ENCODE measurements at places on chromosomes 2 and 18.

- no peak for DNase-seq
Measured at GRCh38 chr2:187208199-187208785, 239.8 kb downstream of the CALCRL start.

DNA sequence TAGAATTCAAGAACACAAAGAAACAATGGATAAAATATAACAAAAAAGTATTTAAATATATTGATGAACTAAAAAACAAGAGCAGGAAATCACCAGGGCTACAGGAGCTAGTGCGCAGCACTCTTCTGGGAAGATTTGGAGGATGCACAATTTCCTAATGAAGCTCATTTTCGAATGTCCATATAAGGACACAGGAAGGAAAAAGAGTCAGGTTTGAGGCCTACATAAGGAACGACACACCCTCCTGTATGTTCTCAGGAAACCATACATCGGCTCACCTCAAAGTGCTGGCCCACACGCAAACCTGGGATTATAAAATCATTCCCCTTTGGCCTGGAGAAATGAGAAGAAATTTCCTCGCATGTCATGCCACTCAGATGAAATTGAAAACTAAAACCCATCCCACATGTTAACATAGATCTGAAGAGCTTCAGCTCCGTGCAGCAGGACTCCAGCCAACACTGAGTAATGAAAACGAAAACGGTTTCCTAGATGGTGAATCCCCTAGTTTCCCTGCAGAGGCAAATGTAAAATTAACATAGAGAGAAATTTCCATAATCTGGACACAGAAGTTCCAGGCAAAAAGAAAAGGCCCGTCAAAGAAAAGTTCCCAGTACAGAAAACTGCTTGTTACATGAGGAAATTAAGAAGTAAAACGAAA, 825.8 kb downstream of the SOCS6 start:
- no peak for DNase-seq

GRCh38 chr2:2879071-2879470, 498.5 kb downstream of the EIPR1 start:
- no peak for DNase-seq

GRCh38 chr2:217105733-217106649, 246.1 kb upstream of the TNP1 start:
- DNase-seq = no peak

DNA sequence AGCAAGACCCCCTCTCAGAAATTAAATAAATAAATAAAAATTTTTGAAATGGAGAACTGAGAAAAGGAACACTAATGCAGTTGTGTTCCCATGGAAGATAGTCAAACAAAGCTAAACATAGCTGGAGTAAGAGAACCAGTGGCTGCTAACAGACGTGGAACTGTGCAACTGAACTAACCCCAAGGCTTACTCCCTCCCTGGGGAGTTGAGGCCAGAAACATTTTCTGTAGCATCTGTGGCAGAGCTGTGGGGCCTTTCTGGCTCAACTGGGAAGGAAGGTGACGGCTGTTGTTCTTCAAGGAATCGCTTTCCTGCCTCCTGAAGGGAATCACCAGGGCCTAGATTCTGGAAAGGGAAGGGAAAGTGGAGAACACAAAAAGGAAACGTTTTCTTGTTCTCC, 53.9 kb upstream of the B3GNT2 start:
- no peak for DNase-seq

DNA sequence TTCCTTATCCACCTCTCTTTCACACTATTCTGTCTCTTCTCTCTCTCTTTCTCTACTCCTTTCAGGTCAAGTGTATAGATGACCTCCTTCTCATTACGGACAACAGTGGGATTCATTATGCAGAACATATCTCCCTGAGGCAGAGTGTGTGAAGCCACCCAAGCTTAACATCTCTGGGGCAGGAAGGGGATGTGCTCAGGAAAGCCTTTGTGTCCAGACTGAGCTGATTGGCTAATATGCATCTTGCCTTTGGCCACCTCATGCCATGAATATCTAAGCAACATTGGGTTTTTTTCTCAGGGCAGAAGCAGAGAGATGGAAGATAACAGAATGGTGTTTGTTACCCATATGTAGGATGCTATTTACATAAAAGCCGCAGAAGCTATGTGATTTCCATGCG, 211.4 kb upstream of the LRRTM1 start:
- no peak for DNase-seq

GRCh38 chr2:238023608-238024007, 37.2 kb upstream of the SCLY start:
- DNase-seq = no peak

- no peak for DNase-seq
Measured at GRCh38 chr2:164014791-164015190, 279.0 kb upstream of the FIGN start.

- DNase-seq = no peak
Measured at GRCh38 chr2:109458512-109458911, 155.3 kb downstream of the SEPTIN10 start.

DNA sequence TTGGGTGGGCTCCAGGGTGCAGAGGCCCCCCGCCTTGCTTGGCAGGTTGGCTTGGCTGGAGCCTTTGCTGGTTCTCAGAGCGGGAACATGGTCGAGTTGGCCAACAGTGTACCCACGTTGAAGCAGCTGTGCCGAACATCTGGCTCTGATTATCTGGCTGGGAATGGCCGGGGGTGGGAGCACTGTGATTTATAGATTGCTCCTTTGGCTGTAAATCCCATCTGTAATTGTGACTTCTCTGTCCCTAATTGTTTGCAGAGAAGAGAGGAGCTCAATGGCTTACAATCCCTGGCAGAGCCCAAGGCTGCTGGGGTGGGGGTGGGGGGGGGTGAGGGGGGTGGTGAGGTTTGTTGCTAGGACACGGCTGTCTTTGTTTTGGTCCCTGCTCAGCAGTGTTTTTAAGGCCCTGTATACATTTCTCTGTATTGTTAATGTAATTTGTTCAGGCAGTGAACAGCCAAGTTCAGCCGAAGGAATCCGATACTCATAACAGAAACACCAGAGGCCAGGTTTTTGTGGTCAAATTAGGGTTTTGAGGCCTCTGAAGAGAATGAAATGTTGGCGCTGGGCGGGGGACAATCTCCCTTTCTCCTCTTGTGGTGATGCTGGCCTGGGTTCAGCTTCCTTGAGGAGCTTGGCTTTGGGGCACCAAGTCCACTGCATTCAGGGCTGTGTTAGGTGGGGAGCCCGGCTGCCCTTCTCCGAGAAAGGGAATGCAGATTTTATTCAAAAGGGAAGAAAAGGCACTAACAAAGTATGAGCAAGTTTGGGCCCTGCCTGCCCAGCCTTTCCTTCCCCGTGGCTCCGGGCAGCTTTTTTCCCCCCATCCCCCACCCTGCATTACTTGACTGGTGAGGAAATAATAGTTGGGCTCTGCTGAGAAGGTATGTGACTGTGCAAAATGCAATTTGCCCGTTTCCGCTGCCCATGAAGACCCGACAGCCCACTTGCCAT, 82.5 kb downstream of the TCF7L1 start:
- no peak for DNase-seq

DNA sequence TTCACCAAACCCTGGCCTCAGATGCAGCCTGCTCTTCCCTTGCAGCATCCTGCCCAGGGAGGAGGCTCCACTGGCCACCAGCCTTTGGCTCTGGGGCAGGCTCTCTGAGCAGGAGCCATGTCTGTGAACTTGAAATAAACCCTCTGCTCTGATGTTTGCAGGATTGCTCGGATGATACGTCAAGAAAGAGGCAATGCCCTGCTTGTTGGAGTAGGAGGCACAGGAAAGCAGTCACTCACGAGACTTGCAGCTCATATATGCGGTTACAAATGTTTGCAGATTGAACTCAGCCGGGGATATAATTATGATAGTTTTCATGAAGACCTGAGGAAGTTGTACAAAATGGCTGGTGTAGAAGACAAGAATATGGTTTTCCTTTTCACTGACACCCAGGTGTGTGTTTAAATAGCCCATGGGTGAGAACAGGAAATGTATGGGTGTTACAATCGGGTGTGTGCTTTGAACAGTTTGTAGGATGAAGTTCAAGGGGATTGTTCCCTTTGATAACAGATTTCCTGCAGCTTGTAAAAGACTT, 177.9 kb downstream of the DNAH6 start:
- no peak for DNase-seq

GRCh38 chr2:187719510-187719909, 165.3 kb upstream of the TFPI start:
- no peak for DNase-seq

DNA sequence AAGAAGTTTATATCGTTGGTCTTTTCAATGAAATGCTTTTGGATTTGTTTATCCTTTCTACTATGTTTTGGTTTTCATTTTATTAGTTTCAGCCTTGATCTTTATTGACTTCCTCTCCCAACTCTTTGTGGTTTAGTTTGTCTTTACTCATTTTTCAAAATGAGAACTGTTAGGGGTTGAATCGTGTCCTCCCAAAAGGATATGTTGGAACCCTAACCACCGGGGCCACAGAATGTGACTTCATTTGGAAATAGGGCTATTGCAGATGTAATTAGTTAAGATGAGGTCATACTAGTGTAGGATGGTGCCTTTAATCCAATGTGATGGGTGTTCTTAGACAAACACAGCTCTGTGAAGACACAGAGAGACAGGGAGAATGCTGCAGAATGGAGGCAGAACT, 60.4 kb upstream of the IL1R2 start:
- DNase-seq = no peak

DNA sequence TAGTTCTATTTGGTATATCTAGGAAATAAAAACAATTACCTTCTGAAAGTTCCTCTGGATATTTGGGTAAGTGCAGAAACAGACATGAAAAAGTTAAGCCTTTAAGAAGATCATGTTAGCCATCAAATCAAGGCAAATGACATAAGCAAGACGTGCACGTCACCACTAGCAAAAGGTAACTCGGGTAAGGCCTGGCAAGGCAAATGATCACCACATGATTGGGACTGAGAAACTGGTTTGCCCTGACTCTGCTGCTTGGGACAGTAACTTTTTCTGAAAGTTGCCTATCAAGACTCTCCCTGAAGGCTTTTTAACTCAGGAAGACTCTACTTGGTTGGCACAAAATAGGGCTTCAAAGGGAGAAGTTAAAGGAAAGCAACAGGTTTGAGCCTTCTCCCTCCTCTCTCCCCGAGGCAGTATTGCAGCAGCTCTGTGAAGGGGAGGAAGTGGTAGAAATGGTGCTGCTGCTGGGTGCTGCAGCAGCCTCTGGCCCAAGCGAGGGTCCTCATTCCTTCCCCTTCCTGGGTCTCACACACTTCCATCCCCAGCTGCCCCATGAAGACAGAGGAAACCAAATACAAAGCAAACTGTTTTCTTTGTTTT, 17.1 kb upstream of the TMEM237 start:
- DNase-seq = no peak

GRCh38 chr2:177255227-177255601, 9.3 kb downstream of the NFE2L2 start:
- no peak for DNase-seq

- no peak for DNase-seq
Measured at GRCh38 chr2:208010506-208010905, 14.8 kb downstream of the PLEKHM3 start.

GRCh38 chr2:180505203-180505602, 475.2 kb upstream of the UBE2E3 start:
- no peak for DNase-seq

DNA sequence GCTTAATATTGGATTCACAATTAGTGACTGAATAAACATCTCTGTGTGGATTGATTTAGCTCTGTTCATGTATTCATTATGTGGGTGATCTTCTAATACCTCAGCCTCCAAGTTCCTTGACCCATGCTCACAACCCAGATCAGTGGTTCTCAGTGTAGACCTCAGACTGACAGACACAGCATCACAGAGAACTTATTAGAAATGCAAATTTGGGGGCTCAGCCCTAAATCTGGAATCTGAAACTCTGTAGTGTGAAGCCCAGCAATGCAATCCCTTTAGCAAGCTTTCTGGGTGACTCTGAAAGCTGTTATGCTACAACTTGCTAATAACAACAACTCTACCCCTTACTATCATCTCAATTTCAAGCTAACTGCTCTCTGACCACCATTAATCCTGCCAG, 273.1 kb upstream of the FANCL start:
- no peak for DNase-seq

GRCh38 chr18:11293794-11294193, 144.4 kb upstream of the PIEZO2 start:
- no peak for DNase-seq

DNA sequence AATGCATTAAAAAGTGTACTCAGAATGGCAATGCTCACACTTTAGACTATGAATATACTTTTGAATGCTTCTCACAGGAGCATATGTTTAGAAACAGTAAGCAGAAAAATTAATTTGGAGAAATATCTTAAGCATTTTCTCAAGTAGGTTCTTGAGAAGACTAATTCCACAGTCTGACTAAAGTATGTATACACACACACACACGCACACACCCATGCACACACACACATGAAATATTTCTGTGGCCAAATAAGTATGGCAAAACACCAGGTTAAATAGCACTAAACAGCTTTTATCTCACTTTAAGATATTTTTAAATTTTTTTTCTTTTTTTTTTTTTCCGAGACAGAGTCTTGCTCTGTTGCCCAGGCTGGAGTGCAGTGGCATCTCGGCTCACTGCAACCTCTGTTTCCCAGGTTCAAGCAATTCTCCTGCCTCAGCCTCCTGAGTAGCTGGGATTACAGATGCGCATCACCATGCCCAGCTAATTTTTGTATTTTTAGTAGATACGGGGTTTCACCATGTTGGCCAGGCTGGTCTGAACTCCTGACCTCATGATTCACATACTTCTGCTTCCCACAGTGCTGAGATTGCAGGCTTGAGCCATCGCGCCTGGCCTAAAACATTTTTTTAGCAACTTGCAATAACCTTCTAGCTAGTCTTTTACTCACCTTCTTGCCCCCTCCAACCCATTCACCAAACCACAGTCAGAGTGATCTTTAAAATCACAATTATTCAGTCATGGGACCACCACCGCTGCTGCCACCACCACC, 67.5 kb upstream of the SCG2 start:
- DNase-seq = no peak

GRCh38 chr18:45664824-45665763, 49.8 kb downstream of the SLC14A2 start:
- no peak for DNase-seq

GRCh38 chr2:84257831-84258230, 201.2 kb downstream of the SUCLG1 start:
- no peak for DNase-seq

DNA sequence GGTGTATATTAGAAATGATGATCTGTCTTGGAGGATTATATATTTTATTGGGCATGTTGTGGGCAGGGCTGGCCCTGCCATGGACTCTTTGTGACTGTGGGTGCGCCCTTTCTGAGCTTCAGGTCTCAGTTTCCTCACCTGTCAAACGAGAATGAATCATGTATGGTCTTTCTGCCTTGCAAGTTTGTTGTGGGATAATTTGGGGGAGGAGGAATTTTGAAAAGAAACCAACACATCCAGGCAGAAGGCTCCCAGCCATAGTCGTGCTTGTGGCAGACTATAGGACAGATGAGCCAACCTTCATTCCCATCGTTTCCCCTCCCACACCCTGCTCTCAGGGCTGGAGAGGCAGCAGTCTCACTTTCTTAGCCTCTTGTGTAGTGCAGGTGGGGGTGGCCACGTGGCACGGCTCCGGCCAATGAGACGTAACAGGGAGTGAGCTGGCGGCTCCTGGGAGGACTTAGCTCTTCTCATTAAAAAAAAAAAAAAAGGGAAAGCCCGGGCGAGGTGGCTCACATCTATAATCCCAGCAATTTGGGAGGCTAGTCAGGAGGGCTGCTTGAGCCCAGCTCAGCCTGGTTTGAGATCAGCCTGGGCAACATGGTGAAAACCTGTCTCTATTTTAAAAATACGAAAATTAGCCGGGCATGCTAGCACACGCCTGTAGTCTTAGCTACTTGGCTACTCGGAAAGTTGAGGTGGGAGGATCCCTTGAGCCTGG, 63.1 kb downstream of the RHOB start:
- DNase-seq = no peak

- DNase-seq = no peak
Measured at GRCh38 chr2:7004636-7005035, 87.4 kb downstream of the RNF144A start.

- DNase-seq = no peak
Measured at GRCh38 chr2:12596771-12597170, 120.0 kb upstream of the TRIB2 start.

Data from Right ventricle myocardium inferior (tissue), 1 donor.